ENCODE measurements at places on chromosomes 5 and 9.

GRCh38 chr5:14258840-14259239 is 115.7 kb downstream of the TRIO start:
- no peak for DNase-seq

DNA sequence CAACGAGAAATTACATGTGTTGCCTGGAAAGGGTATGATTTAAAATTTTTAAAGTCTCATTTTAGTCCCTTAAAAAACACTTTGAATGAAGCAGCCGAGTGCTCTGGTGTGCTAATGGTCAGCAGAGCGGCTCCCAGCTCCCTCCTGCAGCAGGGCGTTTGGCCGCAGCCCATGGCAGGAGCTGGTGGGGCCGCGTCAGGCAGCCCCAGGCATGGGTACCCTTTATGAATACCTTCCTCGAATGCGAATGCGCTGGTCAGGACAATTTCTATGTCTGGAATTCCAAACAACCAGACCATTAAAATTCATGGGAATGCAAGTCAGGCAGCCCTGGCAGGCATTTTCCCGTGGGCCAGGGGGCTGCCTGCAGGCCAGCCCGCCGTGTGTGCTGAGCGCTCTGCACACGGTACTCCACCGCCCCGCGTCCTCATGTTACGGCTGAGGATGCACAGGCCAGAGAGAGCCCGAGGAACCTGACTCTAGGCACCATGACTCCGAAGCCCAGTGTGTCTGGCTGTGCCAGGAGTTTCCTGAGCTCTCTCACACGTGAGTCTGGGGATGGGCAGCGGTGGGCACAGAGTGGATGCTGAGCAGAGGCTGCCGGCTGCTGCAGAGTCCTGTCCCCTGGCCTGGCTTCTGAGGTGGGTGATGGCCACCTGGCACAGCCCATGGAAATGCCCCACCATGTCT is 123.7 kb downstream of the WNK2 start:
- DNase-seq: no peak

- no peak for DNase-seq
Measured at GRCh38 chr5:15704397-15704947, 204.5 kb downstream of the FBXL7 start.

GRCh38 chr9:93464876-93465275 is 11.5 kb upstream of the FAM120AOS start:
- DNase-seq: no peak

DNA sequence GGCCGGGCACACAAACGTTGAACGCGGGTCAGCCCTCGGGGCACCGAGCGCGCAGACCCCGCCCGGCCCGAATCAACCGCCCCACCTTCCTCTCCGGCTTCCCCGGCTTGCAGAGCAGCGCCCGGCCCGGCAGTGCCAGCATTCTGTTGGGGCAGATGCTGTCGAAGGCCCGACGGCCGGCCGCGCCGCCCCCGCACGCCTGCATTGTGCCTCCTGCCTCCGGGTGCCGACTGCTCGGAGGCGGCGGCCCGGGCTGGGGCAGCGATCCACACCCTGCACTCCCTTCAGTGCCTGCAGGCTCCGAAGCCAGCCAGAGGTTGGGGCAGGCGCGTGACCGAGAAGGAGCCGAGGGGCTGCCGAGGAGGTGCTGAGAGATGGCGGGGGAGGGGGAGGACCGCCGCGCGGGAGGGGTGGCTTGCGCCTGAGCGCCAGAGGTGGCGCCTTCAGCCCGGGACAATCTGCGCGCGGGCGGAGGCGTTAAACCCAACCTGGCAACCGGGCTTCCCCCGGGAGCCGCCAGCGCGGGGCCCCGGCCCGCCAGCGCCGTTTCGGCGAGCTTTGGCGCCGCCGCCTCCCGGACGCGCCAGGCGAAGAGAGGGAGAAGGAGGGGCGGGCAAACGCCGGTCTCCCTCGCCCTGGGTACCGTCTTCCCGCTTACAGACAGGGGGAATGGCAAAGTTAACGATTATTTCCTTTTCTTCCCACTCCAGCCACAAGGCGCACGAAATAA is at the start of gene MCIDAS:
MCIDAS (minus strand) TSS at position 382 of the 730 bp plus-strand sequence; CDS start at position 205, 177 bp downstream.
- DNase-seq: peak; percentile 60

GRCh38 chr5:107470295-107470582 is 200.5 kb downstream of the EFNA5 start:
- no peak for DNase-seq

DNA sequence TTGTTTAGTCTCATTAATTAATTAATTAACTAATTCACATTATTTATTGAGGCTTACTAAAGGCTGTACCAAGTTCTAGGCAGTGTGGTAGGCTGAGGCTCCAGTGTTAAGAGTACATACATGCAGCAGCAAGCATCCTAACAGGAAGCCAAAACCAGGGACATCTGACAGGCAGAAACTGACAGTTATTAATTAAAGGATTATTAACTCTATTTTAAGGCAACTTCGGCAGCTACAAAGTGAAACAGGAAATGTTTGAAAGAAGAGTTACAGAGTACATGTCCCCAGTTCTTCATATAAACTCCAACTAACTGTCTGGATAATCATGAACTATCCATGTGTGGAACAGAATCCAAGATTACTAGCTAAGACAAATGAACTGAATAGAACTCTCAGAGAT is 39.3 kb upstream of the GABRB2 start:
- no peak for DNase-seq

- no peak for DNase-seq
Measured at GRCh38 chr9:132059361-132059760, 20.3 kb downstream of the MED27 start.

DNA sequence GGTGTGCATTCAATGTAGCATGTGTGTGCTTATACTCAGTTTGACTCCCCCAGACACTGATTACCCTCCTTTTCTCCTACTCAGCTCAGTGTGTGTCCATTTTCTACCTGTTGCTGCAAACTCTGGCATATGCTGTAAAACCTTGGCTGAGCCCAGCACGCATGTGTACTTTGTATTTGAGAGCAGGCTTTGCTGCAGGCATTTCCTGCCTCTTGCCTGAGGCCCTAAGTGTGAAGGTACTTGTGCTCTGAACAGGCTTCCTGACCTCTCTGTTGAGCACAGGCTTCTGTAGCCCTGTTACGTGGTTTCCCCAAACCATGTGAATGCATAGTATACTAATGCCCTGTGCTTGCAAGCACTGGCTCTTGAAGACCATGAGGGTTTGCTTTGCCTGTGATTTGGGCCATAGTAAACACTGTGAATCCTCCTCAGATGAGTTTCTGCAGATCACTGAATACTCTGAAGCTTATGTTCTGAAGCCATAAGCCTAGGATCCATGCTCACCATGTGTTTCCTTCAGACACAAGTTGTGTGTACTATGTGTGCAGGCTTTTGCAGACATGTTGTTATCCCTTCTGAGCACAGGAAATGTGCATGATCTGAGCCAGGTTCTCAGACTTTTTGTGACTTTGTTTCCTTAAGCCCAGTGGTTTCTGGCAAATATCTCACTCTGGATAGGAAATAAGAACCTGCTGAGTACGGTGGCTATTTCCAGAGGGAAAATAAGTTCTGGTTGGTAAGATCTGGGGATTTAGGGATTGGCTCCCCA is 124.9 kb upstream of the RUSC2 start:
- no peak for DNase-seq

GRCh38 chr9:68705531-68706362 is 707 bp downstream of the PIP5K1B start:
- DNase-seq: no peak

DNA sequence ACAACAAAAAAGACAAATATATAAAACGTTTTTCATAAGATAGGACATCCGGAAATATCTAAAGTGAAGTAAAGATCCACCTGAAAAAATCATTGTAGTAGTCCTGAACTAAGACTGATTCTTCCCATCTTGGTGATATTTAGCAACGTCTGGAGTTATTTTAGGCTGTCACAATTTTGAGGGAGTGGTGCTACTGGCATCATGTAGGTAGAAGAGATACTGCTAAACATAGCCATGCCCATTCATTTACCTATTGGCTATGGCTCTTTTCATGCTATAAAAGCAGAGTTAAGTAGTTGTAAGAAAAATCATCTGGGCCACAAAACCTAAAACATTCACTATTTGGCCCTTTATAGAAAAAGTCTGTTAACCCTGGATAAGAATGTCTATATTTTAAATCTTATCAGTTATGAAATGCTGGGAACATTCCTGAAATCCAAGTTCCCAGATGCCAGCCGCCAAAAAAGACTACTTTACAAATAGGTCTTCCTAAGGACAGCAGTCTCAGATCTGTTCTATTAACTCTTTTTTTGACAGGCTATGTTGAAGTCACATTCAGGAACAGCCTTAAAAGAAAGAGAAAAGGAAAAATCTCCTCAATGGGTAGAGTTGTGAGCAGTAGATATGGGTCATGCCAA is 27.0 kb downstream of the RAPGEF6 start:
- no peak for DNase-seq

DNA sequence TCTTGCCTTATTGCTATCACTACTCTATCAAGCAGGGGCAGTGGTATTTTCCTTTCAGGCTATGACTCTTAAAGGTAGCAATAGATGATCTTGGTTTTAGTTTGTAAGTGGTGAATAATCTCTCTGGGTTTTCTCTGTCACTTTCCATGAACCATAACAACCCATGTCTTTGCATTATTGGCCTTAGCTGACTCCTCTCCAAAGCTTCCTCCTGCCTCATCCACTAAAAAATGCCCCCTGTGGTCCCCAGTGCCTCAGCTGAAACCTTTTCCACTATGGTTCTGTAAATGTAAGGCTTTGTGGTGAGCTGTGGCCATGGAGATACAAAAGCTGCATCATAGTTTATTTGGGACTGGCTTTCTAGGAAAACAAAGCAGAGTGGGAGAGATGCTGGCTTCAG is 128.8 kb downstream of the GPBP1 start:
- no peak for DNase-seq

GRCh38 chr5:176817841-176818377 is 7.5 kb downstream of the UNC5A start:
- peak; percentile 75 for DNase-seq

GRCh38 chr9:118295413-118295812 is 591.2 kb downstream of the TLR4 start:
- no peak for DNase-seq

GRCh38 chr5:102858221-102858620 is 103.1 kb downstream of the PAM start:
- DNase-seq: no peak

- DNase-seq: no peak
Measured at GRCh38 chr5:33711094-33711679, 180.6 kb downstream of the ADAMTS12 start.

- DNase-seq: no peak
Measured at GRCh38 chr9:589723-590122, 251.8 kb upstream of the DMRT1 start.

DNA sequence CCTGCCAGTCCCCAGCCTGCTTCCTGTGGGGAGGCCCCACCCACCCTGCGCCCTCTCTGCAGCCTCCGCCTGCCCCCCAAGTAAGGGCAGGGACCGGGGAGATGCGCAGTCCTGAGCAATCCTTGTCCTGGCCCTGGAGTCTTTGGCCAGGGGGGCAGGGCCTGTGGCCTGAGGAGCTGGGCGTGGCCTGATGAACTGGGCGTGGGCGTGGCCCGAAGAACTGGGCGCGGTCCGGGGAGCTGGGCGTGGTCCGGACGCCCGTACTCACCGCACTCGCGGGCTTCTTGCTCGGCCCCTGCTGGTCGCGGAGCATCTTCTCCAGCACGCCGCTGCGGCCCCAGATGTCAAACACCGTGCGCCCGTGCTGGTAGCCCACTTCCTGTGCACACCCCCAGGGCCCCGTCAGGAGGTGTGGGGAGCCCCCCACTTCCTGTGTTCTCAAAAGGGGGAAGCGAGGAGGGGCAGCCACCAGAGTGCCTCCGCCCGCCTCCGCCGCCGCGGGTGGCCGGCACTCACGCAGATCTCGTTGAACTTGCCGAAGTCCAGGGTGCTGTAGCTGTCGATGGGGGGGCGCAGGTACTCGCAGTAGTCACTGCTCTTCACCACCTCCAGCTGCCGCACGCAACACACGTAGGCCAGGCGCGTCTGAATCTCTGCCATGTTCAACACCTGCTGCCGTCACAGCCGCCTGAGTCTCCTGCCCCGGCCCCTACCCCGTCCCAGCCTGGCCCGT is 2.7 kb upstream of the NSMF start:
- DNase-seq: peak; percentile 23

DNA sequence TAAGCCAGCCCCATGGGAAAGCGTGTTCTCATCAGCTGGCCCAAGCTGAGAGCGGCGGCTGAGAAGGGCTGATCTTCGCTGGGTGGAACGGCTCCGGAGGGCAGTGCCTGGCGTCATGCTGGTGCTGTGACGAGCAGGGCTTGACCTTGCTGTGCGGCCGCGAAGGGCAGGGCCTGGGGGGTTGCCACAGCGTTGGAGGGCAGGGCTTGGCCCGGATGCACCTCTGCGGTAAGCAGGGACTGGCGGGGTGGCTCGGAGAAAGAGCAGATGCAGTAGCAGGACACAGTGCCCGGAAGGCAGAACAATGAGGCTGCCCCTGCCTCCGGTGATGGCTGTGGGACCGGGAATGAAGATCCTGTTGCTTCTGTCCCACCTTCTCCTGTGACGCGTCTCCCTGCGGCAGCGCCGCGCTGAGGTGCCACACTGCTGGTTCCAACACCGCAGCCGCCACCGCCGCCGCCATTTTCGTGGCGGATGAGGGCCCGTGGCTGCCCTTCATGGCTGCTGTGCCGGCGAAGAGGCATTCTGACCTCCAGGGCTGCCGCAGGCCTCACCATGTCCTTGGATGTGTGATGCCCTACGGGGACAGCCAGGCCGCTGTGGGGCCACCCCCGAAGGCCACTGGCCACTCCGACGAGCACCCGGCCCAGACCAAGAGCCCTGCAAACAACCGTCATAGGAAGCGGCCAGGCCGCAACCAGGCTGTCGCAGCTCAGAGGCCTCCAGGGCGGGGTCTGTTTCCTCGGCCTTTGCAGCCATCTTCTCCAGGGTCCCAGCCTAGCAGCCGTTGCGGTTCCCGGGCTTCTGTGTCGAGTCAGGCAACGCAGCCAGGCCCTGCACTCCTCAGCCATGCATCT is 890.5 kb upstream of the CTNND2 start:
- DNase-seq: no peak

GRCh38 chr9:132114102-132114707 is 34.5 kb upstream of the MED27 start:
- no peak for DNase-seq

- no peak for DNase-seq
Measured at GRCh38 chr9:78393932-78394331, 97.0 kb downstream of the PSAT1 start.

- no peak for DNase-seq
Measured at GRCh38 chr5:73901043-73901442, 275.0 kb downstream of the ARHGEF28 start.

DNA sequence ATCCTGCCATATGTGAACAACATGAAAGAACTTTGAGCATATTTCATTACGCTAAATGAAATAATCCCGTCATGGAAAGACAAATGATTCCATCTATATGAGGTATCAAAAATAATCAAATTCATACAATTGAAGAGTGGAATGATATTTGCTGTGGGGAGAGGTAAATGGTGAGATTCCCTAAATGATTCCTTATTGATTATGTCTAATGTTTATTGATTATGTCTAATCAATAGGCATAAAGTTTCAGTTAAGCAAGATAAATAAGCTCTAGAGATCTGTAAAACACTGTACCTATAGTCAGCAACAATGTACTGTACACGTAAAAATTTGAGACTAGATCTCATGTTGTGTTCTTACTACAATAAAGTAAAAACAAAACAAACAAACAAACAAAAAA is 85.4 kb upstream of the MEGF10 start:
- no peak for DNase-seq
